ENCODE measurements at places on chromosomes 5 and 9.

GRCh38 chr5:83099001-83099400 lies 21.7 kb downstream of the XRCC4 start:
- no peak for DNase-seq

DNA sequence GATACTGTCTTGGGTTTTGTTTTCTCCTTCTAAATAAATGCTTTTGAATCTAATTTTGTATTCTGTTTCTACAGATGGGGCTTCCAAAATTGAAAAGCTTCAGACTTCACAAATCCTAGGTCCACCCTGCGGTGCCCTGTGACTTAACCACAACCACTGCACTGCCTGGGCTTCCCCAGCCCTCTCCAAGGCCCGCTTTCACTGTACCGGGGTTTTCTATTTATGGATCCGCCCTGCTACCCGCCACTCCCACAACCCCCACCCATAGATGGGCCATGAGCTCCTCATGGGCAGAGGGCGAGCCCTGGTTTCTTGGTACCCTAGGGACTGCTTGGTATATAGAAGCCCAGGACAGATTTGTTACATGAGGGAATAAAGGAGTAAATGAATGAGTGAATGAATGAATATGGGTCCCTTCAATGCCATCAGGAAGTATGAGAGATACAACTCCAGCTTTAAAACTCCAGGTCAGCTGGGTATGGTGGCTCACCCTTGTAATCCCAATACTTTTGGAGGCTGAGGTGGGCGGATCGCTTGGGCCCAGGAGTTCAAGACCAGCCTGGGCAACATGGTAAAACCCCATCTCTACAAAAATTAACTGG lies 39.8 kb upstream of the NEK6 start:
- no peak for DNase-seq

- DNase-seq: no peak
Observed at GRCh38 chr5:35678661-35679060, 61.0 kb downstream of the SPEF2 start.

- peak; percentile 77 for DNase-seq
Observed at GRCh38 chr5:124655251-124655917, 91.1 kb downstream of the ZNF608 start.

GRCh38 chr5:124718380-124718789 lies 28.1 kb downstream of the ZNF608 start:
- no peak for DNase-seq

DNA sequence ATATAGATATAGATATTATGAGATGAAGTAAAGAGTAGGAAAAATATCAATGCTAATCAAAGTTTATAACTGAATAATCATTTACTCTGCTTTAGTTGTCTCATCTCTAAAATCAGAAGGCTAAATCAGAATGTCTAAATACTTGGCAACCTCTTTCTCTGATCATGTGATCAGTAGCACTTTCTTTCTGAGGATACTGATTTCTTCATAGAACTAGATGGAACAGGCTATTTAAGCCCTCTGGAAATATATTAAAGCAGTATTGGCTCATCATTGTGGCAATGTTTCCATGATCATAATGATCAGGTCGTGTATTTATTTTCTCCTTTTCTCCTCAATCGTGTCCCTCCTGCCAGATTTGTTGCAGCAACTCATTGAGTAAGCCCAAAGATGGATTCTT lies 109.7 kb downstream of the KCNN2 start:
- DNase-seq: no peak

DNA sequence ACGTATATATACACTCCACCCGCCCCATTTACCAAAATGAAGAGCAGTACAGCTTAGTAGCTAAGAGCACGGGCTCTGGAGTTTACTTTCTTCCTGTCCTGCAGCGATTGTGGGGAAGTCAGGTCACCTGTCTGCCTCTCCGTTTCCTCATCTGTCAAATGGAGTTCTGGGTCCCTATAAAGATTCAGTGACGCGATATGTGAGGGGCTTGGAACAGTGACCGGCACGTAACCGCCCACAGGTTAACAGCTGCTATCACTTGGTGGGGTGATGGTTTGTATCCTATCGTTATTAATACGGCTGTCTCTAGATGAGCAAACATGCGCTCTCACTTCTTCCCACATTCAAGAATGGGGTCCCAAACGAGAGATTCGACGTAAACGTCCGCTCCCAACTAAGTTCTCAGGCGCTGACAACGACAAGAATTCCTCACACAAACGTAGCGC lies 426 bp downstream of the FAM114A2 start:
- no peak for DNase-seq

DNA sequence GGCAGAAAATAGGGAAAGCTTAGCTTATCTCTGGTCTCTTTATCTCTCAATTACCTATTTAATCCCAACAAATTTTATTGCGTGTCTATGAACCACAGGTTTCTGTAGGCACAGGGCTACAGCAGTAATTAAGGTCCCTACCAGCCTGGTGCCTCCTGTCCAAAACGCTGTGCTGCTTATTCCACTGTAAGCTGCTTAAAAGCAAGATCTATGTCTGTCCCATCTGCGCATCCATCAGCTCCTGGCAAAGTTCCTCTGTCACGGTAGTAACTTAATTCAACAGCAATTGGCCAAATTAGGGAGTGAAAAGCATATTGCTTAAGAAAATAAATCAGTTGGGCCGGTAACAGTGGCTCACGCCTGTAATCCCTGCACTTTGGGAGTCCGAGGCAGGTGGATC lies 235.8 kb upstream of the VLDLR start:
- DNase-seq: no peak

- peak; percentile 55 for DNase-seq
Observed at GRCh38 chr9:92404042-92404836, at the start of gene OGN. Gene OGN (minus strand): TSS chr9:92404578. CDS start chr9:92403407, 1,171 bp downstream.

GRCh38 chr9:114099669-114100270 lies 678 bp upstream of the KIF12 start:
- no peak for DNase-seq

DNA sequence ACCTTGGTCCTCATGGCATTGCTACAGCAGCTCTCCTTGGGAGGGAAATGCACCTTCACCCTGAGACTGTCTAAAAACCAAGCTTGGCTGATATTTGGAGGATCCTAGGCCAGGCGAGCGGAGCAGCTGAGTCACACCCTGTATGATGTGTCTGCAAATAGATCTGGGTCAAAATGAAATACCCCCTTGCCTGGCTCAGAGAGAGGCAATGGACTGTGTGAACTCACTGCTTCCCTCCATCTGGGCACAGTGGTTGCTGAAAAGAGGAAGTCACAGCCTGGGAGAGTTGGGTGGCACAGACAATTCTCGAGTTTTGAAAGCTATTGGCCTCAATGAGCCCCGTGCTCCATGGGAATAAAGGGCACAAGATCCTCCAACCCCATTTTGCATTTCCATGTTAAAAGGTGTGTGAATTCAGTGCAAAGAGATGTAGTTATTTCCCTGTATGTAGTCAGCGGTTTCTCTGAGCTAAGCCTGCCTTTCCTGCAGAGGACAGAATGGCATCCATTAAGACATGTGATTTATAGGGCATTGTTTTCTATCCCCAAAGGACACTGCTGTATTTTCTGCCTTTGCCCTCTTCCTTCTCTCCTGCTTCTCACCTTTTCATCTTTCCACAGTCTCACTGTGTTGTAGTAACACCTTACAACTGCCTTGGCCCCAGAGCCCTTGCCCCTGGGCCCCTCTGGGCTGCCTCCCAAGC lies 177.2 kb downstream of the GADD45G start:
- no peak for DNase-seq

DNA sequence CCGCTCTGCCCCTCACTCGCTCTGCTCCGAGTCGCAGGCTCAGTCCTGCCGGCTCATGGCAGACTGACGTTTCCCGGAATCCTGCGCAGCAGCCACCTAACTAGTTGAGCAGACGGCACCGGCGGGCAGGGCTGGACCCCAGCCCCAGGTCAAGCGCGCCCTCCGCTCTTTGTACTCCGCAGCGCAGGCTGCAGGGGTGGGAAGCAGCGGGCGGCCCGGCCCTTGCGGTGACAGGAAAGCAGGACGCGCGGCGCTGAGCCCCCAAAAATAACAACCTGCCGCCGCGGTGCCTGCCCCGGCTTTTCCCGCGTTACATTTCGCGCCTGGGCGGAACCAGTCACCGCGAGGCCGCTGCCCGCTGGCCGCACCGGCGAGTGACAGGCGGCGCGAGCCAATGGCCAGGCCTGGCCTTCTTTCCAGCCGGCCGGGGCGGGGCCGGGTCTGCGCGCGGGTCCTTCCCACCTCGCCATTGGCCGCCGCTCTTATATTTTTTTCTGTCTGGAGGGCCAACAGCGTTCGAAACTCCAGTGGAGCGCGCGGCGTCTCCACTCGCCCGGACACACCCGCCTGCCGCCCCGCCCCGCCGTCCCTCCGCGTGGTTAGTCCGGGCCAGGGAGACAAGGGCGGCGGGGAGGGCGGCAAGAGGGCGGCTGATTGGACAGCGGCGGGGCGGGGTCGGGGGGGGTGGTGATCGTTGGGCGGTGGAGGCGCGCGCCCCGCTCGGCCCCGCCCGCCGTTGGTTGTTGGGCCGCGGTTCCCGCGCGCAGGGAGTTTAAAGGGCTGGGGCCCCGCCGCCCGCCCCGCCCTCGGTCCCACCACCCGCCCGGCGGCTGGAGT lies at the start of gene ZNF367:
Gene ZNF367 (minus strand): TSS at position 288 of the 837 bp plus-strand sequence. CDS start 338 bp downstream, outside the sequence.
- peak; percentile 99 for DNase-seq

- no peak for DNase-seq
Observed at GRCh38 chr5:252546-252945, 18.9 kb upstream of the PDCD6 start.

DNA sequence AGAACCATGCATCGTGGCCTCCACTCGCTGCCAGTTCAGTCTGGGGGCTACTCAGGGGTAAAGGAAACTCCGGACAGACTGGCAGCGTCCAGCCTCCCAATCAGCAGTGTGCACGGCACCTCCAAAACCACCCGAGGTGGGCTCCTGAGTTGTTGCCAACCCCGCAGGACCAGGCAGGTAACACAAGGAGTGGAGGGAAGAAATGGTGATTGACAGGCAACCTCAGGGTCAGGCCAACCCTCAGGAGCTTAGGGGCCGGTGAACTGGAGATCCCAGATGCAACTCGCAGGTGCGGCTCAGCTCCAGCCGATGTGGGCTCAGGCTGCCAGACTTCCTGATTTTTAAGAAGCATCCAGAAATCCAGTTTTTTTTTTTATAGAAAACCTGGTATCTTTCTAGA lies 37.3 kb upstream of the AKNA start:
- DNase-seq: no peak

- no peak for DNase-seq
Observed at GRCh38 chr9:91202736-91203283, 158.9 kb downstream of the AUH start.

- DNase-seq: peak; percentile 61
Observed at GRCh38 chr9:14051419-14051818, 262.5 kb downstream of the NFIB start.

- no peak for DNase-seq
Observed at GRCh38 chr9:114549697-114550330, 37.8 kb upstream of the ATP6V1G1 start.

GRCh38 chr5:141904551-141904950 lies 19.1 kb upstream of the DELE1 start:
- no peak for DNase-seq

DNA sequence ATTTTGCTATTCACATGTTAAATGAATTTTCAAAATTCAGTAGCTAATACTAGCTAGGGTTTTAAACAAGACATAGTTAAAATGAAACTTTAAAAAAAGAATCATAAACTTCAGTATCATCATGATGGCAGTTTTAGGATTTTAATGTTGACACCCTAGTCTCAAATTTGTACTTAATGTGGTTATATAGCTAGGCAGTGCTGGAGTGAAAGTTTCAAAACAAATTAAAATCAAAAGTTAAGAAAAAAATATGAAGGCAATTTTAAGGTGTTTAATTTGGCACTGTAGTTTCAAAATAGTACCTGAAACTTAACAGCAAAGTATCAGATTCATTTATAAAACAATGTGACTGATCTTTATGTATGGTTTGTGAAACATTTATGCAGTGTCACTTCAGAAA lies 19.3 kb upstream of the CDKN2B start:
- no peak for DNase-seq

GRCh38 chr5:107263387-107264018 lies 407.2 kb downstream of the EFNA5 start:
- DNase-seq: peak; percentile 51

DNA sequence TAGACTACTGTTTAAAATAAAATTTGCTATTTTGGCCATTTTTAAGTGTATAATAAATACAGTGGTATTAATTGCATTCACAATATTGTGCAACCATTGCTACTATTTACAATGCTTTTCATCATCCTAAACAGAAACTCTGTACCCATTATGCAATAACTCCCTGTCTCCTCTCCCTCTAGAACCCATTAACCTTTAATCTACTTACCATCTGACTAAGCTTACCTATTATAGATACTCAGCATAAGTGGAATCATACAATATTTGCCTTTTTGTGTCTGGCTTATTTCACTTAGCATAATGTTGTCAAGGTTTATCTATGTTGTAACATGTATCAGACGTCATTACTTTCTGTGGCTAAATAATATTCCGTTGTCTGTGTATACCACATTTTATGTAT lies 25.9 kb downstream of the CD14 start:
- no peak for DNase-seq

GRCh38 chr5:150058480-150059126 lies 27.8 kb downstream of the CSF1R start:
- DNase-seq: peak; percentile 59

DNA sequence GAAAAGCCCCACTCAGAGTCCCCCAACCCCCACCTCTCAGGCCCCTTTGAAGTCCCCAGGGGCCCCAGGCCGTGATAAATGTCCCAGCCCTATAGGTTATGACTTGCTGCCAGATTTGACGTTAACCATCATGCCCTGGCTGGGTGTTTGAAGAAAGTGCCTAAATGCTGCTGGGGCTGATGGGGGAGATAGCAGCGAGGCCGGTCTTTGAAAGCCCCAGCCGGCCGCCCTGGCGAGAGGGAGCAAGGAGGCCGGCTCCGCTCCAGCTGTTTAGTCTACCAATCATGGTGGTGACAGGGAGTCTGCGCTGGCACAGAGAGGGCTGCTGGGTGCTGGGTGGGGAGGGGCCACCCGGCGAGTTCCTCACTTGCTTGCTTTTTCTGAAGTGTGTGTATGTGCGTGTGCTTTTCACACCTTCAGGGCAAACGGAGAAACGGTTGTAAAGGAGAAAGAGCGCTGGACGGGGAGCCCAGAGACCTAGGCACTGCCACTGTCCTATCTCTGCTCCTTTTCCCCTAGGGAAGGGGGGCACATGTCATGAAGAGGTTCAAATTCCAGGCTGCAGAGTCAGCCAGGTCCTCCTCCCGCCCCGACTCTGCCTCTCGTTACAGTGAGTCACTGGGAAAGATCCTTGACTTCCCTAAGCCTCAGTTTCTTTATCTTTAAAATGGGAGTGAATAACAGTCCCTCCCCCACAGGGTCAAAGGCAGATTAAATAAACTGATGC lies 126.1 kb upstream of the HAND1 start:
- peak; percentile 18 for DNase-seq

GRCh38 chr5:6517510-6517909 lies 68.9 kb downstream of the UBE2QL1 start:
- DNase-seq: no peak

All from iris pigment epithelial cell (primary cell).